ENCODE measurements at places on chromosomes 12 and 14.

DNA sequence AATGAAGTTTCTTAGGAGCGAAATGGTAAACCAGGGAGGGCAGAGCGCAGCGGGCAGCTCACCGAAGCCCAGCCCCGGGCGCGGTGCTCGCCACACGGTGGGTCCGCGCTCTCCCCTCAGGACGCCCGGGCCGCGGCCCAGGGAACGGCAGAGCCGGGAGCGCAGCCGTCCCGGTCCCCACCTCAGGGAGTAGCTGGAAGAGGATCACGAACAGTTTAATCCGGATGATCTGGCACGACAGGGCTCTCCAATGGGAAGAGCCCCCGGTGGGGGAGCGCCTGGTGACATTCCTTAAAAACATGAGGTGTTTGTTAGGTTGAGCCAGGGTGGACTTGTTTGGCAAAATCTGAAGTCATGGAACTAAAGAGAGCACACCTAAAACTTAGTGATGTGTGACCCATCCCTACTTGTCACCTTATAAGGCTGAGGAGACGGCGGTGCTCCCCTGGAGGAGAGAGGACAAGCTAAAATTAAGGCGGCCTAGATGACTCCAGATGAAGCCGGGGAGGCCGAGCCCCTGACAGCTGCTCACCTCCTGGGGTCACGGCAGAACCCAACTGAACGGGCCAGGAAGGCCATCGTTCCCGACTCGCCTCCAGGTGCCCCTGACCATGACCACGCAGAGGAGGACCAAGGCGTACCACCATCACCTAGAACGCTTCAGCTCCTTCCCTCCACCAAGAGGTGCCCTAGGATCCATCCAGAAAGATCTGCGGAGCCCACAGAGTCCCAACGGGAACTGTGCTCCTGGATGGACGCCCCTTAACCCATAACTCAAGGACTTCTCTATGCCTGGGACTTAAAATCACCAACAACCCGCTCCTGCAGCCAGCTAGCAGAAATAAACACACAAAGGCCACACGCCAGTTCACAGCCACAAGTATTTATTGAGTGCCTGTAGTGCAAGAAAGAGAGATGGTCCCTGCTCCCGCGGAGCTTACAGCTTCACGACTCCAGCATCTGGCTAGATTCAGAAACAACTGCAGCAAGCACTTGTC, 866 bp upstream of the PITPNM2 start:
- H3K27me3 ChIP-seq, result no peaks in the 10 kb centered on the region
- peak overlapping the region; percentile 94 for H3K27ac ChIP-seq
- H3K4me3 ChIP-seq, result peak overlapping the region; percentile 85
- peaks cover 14% of the 10 kb centered on the region for H3K36me3 ChIP-seq
- DNase-seq, result no peak

DNA sequence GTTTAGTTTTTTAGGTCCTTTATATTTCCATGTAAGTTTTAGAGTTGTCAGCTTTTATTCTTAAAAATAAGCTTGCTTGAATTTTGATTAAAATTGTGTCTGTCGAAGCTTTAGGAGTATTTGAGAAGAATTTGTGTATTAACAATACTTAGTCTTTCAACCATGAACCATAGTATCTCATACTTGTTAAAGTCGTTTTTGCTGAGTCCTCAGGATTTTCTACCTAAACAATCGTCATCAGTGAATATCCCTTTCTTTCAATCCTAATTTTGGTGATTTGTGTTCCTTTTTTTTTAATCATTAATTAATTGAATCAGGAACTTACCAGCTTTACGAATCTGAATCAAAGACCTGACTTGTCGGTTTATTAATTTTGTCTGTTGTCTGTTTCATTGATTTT, 18.2 kb downstream of the CAND1 start:
- DNase-seq, result no peak
- H3K36me3 ChIP-seq, result no peaks in the 10 kb centered on the region
- H3K27me3 ChIP-seq, result no peaks in the 10 kb centered on the region

GRCh38 chr12:3614806-3615466, 123.9 kb downstream of the PRMT8 start:
- H3K27me3 ChIP-seq, result no peaks in the 10 kb centered on the region
- H3K4me3 ChIP-seq, result no peak overlapping the region
- no peak overlapping the region for H3K27ac ChIP-seq
- peaks cover 9% of the 10 kb centered on the region for H3K4me1 ChIP-seq
- peak; percentile 40 for DNase-seq

DNA sequence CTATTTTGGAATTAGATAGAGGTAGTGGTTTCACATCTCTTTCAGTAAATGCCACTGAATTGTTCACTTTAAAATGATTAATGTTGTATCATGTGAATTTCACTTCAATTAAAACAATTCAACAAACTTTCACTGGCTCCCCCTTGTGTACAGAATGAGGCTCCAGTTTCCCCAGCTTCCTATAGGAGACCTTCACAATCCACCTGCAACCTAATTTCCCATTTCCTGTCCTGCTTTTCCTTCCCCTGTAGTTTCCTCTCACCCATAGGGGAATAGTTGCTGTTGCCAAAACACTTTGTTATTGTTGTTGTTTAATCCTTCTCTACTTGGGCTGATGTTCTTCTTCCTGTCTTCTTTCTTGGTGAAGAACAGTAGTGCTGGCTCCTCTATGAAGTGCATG, 59.8 kb downstream of the NPAS3 start:
- no peaks in the 10 kb centered on the region for H3K4me1 ChIP-seq
- H3K36me3 ChIP-seq, result no peaks in the 10 kb centered on the region
- no peak overlapping the region for H3K27ac ChIP-seq
- no peak overlapping the region for H3K4me3 ChIP-seq

GRCh38 chr12:75478116-75478794, 2.3 kb upstream of the GLIPR1 start:
- H3K4me1 ChIP-seq, result no peaks in the 10 kb centered on the region
- no peak for DNase-seq
- H3K27ac ChIP-seq, result peak overlapping the region; percentile 87
- H3K27me3 ChIP-seq, result no peaks in the 10 kb centered on the region
- no peaks in the 10 kb centered on the region for H3K36me3 ChIP-seq
- no peak overlapping the region for H3K4me3 ChIP-seq

- no peaks in the 10 kb centered on the region for H3K27me3 ChIP-seq
- H3K4me1 ChIP-seq, result peaks cover 81% of the 10 kb centered on the region
- no peak overlapping the region for H3K4me3 ChIP-seq
- no peaks in the 10 kb centered on the region for H3K36me3 ChIP-seq
- DNase-seq, result no peak
- peak overlapping the region; percentile 80 for H3K27ac ChIP-seq
Measured at GRCh38 chr12:2151391-2151790, 98.6 kb downstream of the CACNA1C start.

DNA sequence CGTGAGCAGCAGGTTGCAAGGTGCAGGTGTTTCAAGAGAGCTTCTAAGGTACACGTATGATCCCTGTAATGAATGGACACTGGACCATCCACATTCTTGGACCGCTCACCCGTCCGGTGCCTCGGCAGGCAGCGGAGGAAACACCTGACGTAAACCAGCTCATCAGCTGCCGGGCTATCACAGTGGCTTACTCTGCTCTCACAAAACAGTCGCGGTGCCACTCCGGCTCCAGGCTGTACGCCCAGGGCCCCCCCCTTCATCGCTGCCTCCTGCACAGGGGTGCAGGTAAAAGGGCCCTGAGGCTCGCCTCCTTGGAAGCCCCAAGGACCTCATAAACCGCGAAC, 436 bp downstream of the VPS33A start:
- peak overlapping the region; percentile 87 for H3K27ac ChIP-seq
- H3K36me3 ChIP-seq, result peaks cover 21% of the 10 kb centered on the region
- peak overlapping the region; percentile 76 for H3K4me3 ChIP-seq
- peaks cover 7% of the 10 kb centered on the region for H3K4me1 ChIP-seq
- no peak for DNase-seq
- no peaks in the 10 kb centered on the region for H3K27me3 ChIP-seq

GRCh38 chr12:119262388-119262787, 72.1 kb upstream of the CCDC60 start:
- H3K27me3 ChIP-seq, result no peaks in the 10 kb centered on the region
- no peaks in the 10 kb centered on the region for H3K36me3 ChIP-seq
- no peak for DNase-seq
- H3K27ac ChIP-seq, result no peak overlapping the region
- no peak overlapping the region for H3K4me3 ChIP-seq
- H3K4me1 ChIP-seq, result no peaks in the 10 kb centered on the region

- H3K27me3 ChIP-seq, result no peaks in the 10 kb centered on the region
- no peaks in the 10 kb centered on the region for H3K36me3 ChIP-seq
- H3K4me3 ChIP-seq, result no peak overlapping the region
- H3K4me1 ChIP-seq, result peaks cover 11% of the 10 kb centered on the region
Measured at GRCh38 chr12:28247806-28248205, 57.5 kb downstream of the CCDC91 start.

- no peaks in the 10 kb centered on the region for H3K36me3 ChIP-seq
- no peak overlapping the region for H3K4me3 ChIP-seq
- peaks cover 3% of the 10 kb centered on the region for H3K4me1 ChIP-seq
- peaks cover 8% of the 10 kb centered on the region for H3K27me3 ChIP-seq
- peak; percentile 86 for DNase-seq
Measured at GRCh38 chr12:48795550-48796455, 6.9 kb upstream of the ADCY6 start.

GRCh38 chr14:63890553-63890952, 37.7 kb downstream of the SYNE2 start:
- no peaks in the 10 kb centered on the region for H3K4me1 ChIP-seq
- no peaks in the 10 kb centered on the region for H3K27me3 ChIP-seq
- no peak overlapping the region for H3K4me3 ChIP-seq

GRCh38 chr12:49783917-49784676, 42.7 kb downstream of the TMBIM6 start:
- H3K4me3 ChIP-seq, result no peak overlapping the region
- no peaks in the 10 kb centered on the region for H3K27me3 ChIP-seq
- DNase-seq, result no peak
- peaks cover 17% of the 10 kb centered on the region for H3K4me1 ChIP-seq

- H3K4me3 ChIP-seq, result no peak overlapping the region
- H3K27ac ChIP-seq, result no peak overlapping the region
- H3K36me3 ChIP-seq, result no peaks in the 10 kb centered on the region
- H3K4me1 ChIP-seq, result no peaks in the 10 kb centered on the region
- H3K27me3 ChIP-seq, result no peaks in the 10 kb centered on the region
- DNase-seq, result no peak
Measured at GRCh38 chr14:43132441-43132840, 1374.6 kb downstream of the FSCB start.

DNA sequence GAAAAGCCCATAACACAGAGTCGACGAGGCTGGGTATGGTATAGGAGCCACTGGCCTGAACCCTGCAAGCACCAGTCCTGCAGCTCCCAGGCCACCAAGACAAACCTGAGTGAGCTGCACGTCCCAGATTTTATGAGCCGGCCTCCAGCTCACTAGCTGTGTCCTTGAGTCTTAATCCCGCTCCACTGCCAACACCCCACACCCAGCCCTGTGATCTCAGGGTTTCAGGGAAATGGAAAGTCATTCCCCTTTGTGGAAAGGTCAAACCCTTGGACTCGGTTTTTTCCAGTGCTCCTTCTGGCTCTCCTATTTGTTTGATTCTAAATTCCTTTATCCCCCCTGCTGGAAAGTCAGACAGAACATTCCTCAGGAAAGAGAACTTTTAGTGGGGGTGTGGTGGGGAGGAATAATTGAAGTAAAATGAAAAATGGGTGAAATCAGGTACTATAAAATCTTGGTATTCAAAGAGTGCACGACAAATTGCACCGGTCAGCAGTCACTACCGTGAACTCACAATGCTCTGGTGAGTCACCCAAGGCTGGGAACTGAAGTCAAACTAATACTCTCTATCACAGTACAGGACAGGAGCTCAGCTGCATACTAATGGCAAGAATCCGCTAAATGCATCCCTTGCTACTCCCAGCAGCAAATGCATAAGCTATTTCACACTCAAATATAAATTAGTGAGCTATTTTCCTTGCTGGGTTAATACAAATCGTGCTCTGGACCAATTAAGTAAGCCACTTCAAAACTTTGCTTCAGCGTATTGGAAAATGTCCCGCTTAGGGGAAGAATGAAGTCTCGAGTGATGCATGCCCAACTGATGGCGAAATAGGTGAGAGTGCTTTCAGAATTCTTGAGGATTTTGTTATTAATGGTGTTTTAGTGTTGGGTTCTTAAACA, 9.0 kb downstream of the PITPNM2 start:
- H3K4me3 ChIP-seq, result no peak overlapping the region
- peaks cover 47% of the 10 kb centered on the region for H3K4me1 ChIP-seq

DNA sequence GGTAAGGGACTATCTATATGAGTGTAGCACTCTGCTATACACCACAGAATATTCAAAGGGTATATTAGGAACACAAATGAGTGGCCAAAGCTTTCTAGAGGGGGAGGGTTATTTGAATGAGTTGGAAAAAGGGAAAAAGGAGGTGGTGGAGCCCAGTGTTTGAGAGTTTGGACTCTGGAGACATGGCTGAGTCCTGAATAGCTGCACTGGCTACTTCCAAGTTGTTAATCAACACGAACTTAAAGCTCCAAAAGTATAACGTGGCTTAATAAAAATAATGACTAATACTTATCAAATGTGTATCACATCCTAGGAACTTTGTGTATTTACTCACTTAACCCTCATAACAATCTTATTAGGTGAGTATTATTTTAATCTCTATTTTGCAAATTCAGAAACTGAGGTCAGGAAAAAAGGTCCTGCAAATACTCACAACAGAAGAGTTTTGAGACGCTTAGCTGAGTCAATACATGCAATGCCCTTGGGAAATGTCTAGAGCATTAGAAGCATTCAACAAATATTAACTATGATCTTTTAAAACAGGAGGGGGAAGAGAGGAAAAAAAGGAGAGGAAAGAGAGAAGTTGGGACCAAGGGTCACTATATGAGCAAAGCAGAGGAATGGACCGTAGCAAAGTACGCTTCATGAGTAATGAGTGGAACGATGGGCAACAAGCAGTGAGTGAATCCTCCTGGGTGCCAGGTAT, 189.5 kb upstream of the HMGA2 start:
- H3K36me3 ChIP-seq, result no peaks in the 10 kb centered on the region
- DNase-seq, result no peak
- H3K4me3 ChIP-seq, result no peak overlapping the region

DNA sequence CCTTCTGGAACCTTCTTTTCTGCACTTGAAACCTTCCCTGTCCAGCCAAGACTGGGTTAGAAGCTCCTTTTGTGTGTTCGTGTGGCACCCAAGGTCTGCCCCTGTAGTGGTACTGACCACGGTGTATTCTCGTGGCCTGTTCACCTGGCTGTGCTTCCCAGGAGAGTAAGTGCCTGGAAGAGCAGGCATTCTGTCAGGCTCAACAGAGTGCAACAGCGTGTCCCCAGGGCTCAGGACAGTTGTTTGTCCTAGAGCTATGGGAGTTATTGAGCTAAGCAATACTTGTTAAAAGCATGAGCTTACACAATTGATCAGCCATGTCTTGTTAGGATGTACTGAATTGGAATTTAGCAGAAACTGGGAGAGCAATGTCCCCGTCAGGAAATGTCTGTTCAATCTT, 12.9 kb upstream of the SLC38A2 start:
- H3K4me3 ChIP-seq, result no peak overlapping the region
- H3K27me3 ChIP-seq, result no peaks in the 10 kb centered on the region
- peaks cover 63% of the 10 kb centered on the region for H3K4me1 ChIP-seq
- no peak for DNase-seq
- H3K27ac ChIP-seq, result peak overlapping the region; percentile 100

- no peak overlapping the region for H3K4me3 ChIP-seq
- H3K36me3 ChIP-seq, result no peaks in the 10 kb centered on the region
- no peaks in the 10 kb centered on the region for H3K4me1 ChIP-seq
- no peak overlapping the region for H3K27ac ChIP-seq
- H3K27me3 ChIP-seq, result no peaks in the 10 kb centered on the region
- DNase-seq, result no peak
Measured at GRCh38 chr12:94799136-94799535, 148.8 kb upstream of the TMCC3 start.

Data from sigmoid colon (tissue), 7 donors.